ENCODE measurements at places on chromosomes 7 and 10.
A peak's percentile ranks its signal among the peaks of the same experiment; 100 is the strongest.

GRCh38 chr7:45591101-45591906, 17.1 kb downstream of the ADCY1 start:
- peak; percentile 58 for DNase-seq

DNA sequence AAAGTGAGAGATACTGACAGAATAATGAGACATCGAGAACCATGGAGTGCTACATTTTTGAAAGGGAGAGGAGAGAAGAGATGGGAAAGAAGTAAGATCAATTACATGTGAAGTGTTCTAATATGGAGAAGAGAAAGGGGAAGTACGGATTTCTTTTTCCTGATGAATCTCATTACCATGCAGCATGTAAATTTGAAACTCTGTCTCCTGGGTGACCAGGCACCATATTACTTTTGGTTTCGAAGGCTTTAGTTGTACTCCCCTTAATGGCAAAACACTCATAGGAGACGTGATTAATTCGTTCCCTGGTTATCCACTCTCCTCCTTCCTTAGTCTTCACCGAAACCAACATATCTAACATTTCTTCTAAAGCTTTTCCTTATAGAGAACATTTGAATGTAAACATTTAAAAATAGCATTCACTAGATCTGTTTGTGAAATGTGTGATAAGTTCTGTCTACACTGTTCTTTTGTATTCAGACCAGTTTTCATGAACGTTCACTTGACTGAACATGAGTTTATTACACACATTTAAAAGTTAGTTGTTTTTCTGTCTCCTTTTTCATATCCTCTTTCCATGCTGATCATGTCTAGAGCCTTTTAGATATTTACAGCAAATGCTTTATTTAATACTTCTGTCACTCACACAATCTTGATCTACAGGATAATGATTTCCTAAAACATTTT, 80.2 kb upstream of the MSRB2 start:
- no peak for DNase-seq

DNA sequence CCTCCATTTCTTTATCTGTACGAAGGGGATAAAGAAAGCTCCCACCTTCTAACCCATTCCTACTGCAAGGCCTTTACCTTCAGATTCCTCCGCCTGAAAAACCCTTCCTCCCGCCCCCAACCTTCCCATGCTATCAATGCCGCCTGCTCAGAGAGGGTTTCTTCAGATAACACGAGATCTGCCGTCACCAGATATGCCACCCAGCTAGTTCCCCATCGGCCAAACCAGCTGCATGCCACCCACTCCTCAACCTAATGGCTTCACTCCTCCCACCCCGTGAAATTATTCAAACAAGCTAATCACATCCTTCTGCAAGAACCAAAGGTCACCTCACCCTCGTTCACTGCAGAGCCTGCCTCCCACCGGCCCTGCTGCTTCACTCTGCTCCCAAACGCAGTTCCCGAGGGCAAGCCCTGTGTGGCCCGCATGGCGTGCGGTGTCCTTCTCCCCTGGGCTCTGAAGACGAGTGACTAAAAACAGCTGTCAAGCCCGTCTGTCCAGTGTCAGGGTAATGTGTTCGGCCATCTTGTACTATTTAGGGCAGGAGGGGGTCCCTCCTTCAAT, 46.8 kb upstream of the TMEM213 start:
- no peak for DNase-seq

- DNase-seq = no peak
These were observed 303.2 kb downstream of the ZWINT start for GRCh38 chr10:56057860-56058259.

GRCh38 chr7:105364684-105365083, 24.0 kb downstream of the SRPK2 start:
- no peak for DNase-seq

- no peak for DNase-seq
These were observed 77.5 kb downstream of the NPSR1 start for GRCh38 chr7:34735526-34735925.

- DNase-seq = no peak
These were observed 187.2 kb upstream of the MALRD1 start for GRCh38 chr10:18861382-18861781.

GRCh38 chr7:155787171-155787851, 25.0 kb downstream of the SHH start:
- DNase-seq = no peak

GRCh38 chr10:72712136-72712535, 20.2 kb downstream of the MCU start:
- no peak for DNase-seq

DNA sequence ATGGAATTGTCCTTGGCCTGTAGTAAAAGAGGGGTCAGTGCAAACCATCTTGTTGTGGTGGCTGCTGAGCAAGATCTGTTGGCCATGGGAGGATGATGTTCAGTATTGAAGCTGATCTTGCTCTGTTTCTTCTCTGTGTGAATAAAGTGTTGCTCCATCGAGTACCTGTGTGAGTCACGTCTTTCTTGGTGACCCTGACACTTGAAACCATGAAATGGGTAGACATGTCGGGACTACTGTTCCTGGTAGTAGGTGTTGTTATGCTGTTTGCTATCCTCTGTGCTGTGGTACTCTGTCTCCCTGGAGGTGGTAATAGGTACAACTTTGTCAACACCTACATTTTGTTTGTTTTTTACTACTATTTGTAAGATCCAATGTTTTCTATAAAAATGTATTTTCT, 330.6 kb downstream of the MDFIC start:
- no peak for DNase-seq

- DNase-seq = no peak
These were observed 836 bp downstream of the KMT2E start for GRCh38 chr7:105014693-105015389.

DNA sequence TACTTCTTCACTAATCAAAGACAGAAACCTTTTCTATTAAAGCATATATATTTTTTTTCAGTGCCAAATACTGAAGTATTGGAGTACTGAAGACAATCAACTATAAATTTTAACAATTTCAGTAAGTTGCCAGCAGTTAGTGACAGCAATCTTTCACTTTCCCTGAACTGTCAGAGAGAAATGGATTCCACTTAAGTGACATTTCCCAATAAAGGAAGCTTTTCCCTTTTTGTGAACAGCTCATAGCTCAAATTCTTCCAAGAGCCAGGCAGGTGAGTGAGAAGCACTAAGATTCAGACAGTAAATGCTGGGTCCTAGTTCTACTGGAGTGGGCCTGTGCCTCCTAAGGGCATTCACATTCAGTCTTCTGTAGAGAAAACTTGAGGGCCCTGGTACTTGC, 142.0 kb downstream of the SRPK2 start:
- no peak for DNase-seq

DNA sequence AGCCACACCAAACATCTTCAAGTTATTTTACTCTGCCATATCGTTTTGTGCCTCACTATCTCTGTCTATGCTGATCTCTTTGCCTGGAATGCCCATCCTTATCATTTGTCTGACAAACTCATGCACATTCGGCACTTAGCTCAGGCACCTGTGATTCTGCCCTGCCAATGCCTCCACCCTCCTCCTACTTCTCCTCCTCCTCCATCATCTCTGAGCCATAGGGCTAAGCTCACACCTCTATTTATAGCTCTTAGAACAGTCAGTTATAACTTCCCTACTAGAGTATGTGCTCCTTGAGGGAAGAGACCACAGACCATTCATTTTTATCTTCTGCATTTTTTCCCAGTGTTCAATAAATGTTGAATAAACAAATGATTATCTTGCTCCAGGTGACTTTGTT, 51.2 kb upstream of the CDK13 start:
- DNase-seq = no peak

- DNase-seq = no peak
These were observed 30.1 kb downstream of the SEMA3D start for GRCh38 chr7:85156661-85157208.

DNA sequence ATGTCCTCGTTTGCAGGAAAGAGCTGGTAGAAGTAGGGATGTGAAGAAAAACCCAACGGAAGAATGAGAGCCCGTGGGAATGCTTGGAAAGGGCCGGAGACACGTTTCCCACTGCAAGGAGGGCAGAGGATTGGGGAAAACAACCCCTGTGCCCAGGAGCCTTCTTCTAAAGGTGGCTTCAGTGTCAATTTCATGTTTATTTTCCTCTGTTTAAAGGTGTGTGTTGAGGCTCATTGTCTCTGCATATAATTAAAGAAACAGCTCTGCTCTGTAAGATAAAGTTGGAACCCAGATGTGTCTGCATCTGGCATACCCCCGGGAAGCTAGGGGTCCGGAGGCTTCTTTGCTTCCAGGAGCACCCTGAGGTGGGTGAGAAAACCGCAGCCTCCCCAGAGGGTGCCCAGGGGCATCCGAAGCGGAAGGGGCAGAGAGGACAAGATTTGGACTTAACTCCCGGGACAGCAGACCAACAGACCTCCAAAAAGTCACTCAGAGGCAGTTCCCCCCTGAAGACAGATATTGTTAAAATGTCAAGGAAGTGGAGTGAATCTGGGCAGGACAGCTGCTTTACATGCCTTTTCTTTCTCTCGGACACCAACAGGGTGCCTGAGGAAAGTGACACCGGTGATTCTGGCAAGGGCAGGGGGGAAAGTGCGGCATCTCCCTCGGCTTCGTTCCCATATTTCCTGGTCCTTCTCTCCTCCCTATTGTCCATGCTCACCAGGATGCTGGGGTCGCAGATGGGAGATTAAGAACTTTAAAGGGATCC, 8.6 kb upstream of the GATA3 start:
- DNase-seq = no peak

GRCh38 chr10:131792011-131792651, 108.7 kb upstream of the PPP2R2D start:
- peak; percentile 52 for DNase-seq

DNA sequence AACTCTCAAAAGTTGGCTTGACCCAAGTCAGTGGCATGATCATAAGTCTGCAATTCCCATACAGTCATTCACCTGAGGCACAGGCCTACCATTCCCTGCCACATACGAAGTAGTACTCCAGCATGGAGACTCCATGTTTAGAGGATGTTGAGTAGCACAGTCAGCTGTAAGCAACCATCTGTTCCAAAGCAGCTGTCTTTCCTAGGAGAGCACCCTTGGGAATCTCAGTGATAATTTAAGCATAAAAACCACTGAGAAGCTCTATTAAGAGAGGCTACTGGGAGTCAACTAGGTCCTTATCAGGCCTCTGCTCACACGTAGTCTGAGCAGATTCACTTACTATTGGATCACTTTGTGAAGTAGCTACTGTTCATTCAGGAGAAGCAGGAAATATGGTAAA, 61.6 kb upstream of the UNC5B start:
- DNase-seq = no peak

DNA sequence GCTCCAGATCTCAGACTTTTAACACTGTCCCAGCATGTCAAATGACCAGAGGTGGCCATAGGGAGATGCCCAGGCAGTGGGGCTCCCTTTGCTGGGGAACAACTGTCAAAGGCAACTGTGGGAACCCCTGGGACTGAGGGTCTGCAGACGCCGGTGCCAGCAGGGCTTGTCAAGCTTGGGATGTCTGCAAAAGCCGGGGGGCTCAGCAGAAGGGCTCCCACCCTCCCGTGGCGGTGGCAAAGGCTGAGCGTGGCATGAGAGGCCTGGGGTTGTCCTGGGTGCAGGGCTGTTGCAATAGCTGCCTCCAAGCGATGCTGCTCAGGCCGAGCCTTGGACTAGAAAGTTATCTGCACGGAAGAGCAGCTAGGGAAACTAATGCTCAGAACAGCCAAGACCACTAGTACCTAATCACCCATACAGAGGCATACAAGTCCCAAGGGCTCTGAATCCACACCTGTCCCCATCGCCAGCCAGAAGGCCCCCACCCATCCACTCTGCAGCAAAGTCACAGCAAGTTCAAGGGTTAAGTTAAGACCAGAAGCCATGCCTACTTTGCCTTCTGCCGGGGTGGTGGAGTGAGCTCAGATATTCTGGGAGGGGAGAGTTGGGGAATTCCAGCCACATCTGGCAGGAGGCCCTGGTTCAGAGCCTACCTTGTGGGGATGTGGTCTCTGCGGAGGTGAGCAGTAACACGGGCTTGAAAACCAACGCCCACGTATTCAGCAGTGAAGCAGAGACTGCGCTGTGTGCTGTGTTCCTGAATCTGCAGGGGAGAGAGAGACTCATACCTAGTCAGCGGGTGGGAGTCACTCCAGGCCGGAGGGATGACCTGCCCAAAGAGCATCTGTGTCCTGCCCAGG, 4.6 kb downstream of the SH2B2 start:
- DNase-seq = no peak

GRCh38 chr10:132421847-132422751, 25.1 kb downstream of the PWWP2B start:
- no peak for DNase-seq

GRCh38 chr7:85828614-85829013, 641.8 kb upstream of the SEMA3D start:
- no peak for DNase-seq

GRCh38 chr10:11886851-11887250, 63.7 kb downstream of the PROSER2 start:
- no peak for DNase-seq

- DNase-seq = no peak
These were observed 15.8 kb upstream of the ADAMTS14 start for GRCh38 chr10:70656489-70656888.

DNA sequence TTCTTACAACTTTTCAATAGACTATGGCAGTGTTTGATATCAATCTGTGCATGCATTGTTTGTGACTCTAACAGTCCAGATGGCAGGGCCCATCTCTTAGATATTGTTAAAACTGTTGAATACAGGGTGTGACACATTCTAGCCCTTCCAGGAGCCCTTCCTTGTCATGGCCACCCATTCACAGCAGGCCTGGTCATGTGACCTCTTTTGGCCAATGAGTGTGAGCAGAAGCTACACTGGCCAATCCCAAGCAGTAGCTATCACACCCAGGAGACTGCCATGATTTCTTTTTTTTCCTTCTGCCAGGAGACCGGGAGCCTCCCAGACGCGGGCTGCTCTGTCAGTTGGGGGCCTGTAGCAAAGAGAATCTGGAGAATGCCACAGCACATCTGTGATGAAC, 655.4 kb upstream of the MKI67 start:
- no peak for DNase-seq

- no peak for DNase-seq
These were observed 114.7 kb upstream of the EGFR start for GRCh38 chr7:54904130-54904529.

- DNase-seq = no peak
These were observed 39.7 kb upstream of the TNKS2 start for GRCh38 chr10:91758303-91759146.

GRCh38 chr10:124002391-124003069, 90.9 kb downstream of the CHST15 start:
- DNase-seq = peak; percentile 43

DNA sequence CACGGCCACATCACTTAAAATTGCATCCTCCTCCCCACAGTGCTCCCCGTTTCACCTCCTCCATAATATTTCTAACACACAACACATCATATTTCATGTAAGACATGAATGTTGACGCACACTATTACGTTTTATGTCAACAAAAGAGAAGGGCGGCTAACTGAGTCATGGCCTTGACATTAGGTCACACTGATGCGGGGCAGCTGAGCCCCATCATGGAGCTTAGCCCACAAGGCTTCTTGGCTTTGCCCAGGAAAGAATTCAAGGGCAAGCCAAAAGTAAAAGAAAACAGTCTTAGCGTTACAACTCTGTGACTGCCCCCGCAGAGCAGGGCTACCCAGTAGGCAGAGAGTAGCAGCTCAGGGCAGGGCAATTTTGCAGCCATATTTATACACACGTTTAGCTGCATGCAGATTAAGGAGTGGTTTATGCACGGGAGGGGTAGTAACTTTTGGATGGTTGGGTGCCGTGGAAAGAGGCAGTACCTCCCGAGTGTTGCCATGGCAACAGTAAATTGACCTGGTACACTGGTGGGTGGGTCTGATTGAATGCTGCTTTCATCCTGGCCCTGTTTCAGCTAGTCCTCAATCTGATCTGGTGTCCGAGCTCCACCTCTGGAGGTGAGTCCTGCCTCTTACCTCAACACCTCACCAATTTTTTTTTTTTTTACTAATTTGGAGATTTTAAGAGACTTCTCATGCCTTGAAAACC, 156.2 kb upstream of the FRMD4A start:
- DNase-seq = no peak
